ENCODE measurements at places on chromosomes 11 and 22.

GRCh38 chr11:36412781-36413383, 97.2 kb downstream of the TRAF6 start:
- DNase-seq: no peak

DNA sequence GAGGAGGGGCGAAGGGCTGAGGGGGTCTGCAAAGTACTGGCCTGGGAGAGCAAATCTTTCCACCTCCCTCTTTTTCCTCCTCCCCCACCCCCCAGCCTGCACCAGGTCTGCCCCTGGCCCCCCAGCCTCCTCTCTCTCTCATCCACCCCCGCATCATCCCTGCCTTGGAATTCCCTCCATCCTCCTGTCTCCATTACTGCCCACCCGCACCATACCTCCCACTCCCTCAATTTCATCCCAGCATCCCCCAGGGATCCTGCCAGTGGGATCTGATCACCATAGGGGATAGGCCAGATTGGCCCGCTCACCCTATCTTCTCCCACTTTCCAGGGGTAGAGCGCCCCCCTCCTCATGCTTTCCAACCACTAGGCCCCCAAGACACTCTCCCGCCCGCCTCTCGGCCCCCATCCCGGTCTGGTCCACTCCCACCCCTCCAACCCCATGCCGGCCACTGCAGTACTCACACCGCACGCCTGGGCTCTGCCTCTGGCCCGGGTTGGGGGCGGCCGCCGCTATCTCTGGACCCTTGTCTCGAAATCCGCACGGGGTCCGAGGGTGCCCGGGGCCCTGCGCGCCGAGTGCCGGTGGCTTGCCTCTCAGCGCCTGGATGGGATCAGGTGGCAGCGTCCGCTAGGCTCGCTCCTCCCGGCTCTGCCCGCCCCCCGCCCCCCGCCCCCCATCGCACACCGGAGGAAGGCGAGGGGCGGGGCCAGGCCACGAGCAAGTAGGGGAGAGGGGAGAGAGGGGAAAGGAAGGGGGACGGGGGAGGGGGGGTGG, at the start of gene GAL3ST3:
Gene GAL3ST3, minus strand, starts transcription at position 615 of the 777 bp plus-strand sequence. CDS start 3,746 bp downstream, outside the sequence.
- no peak for DNase-seq

- DNase-seq: no peak
Observed at GRCh38 chr22:39439170-39439569, 17.6 kb upstream of the MGAT3 start.

DNA sequence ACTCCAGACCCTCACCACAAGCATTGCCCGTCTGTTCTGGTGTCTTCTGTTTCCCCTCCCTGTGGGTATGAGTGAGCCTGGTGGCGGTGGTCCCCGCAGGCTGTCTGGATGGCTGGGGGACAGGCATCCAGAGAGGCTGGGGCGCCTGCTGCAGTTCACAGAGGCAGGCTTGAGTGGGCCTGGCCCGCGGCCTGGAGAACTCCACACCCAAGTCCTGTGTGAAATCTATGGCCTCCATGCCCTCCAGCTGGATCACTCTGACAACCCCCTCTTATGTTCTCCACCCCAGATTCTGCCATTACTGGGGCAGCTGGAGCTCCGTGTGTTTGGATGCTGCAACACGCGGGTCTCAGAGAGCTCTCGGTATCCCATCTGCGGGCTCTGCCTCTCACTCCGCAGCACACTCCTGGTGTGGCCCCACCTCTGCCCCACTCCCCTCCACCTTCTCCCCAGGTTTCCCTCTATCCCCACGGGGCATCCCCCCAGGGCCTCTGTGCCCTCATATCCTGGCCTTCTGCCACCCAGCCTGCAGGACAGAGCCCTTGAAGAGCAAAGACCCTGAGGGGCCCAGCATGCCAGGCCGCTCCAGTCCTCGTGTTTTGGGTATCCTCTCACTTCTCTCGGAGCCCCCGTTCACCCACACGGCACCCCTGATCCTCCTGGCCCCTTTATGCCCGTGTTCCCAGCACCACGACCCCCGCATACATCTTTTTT, 31.3 kb downstream of the LRRC74B start:
- no peak for DNase-seq

GRCh38 chr11:10728154-10728553, 22.9 kb upstream of the CTR9 start:
- no peak for DNase-seq

- no peak for DNase-seq
Observed at GRCh38 chr11:120281143-120281795, 41.3 kb downstream of the POU2F3 start.

GRCh38 chr11:123659311-123659710, 4.9 kb upstream of the SCN3B start:
- no peak for DNase-seq

- no peak for DNase-seq
Observed at GRCh38 chr11:76777876-76778275, 5.3 kb upstream of the TSKU start.

All from activated CD8-positive, alpha-beta memory T cell treated with anti-CD3 and anti-CD28 coated beads for 1 hour (primary cell).